ENCODE measurements at places on chromosomes 3 and 15.

DNA sequence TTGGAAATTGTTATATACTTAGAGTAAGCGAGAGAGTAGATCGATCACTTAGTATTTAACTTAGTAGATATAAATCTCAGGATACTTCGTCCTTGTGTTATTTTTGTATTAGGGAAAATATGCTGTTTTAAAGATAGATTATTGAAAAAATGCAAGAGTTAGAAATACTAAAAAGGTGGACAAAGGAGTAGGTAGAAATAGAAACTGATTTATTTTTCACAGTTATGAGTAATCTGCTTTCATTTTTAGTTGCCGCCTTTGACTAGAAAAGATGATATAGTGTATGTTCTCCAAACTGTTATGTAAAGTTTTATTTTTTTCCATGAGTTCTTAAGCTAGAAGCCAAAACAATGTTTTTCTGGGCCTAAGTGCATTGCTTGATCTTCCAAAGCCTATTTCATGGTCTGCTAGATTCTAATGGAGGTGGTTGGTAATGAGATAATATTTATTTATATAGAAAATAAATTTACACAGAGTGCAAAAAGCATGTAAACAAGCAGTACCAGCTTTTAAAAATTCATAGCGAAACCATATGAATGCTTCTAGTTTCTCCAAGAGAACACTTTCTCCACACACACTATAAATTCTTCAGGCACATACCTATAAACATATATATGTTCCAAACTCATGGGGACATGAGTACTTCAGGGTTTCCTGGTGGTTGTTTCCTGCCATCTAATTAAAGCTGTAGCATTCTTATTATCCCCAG, 61.1 kb downstream of the DIPK2A start:
- DNase-seq = peak; percentile 48

GRCh38 chr3:142104763-142105162, 44.6 kb downstream of the TFDP2 start:
- no peak for DNase-seq

DNA sequence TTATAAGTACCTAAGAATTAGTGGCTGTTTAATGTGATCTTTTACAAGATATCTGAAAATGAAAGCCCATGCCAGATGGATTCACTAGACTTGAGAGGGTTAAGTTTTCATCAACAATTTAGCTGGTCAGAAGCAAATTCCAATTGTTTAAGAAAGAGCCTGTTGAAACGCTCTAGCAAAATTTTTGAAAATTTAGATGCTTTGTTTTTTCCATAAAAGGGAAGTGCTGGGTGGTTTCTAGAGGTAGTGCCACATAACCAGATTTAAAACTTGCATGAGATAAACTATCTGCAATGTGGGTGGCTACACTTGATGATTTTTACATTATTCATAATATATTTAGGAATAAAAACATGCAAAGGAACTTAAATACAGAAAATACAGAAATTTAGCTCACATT, 48.5 kb upstream of the SKIL start:
- DNase-seq = no peak

- DNase-seq = no peak
These were observed 25.0 kb downstream of the TCF12 start for GRCh38 chr15:56943403-56943802.

GRCh38 chr15:36256404-36256807, 323.0 kb upstream of the CDIN1 start:
- no peak for DNase-seq

Data from astrocyte of the hippocampus (primary cell).